ENCODE measurements at places on chromosomes 5 and 9.

DNA sequence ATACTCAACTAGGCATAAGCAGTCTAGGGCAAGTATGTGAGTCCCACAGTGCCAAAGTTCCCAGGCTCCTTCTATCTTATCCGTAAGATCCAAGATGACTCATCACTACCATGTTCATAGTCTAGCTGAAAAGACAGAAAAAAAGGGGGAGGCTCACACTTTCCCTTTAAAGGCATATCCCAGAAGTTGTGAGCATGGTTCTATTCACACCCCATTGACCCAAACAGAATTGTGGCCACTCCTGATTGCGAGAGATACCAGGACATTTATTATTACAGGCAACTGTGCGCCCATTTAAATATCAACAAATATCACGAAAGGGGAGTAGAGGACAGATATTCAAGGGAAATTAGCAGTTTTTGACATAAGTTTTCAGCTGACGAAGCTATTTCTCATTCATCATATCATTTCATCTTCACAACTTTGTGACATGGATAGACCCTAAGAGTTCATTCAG is 8.1 kb upstream of the PFDN1 start:
- DNase-seq = no peak

DNA sequence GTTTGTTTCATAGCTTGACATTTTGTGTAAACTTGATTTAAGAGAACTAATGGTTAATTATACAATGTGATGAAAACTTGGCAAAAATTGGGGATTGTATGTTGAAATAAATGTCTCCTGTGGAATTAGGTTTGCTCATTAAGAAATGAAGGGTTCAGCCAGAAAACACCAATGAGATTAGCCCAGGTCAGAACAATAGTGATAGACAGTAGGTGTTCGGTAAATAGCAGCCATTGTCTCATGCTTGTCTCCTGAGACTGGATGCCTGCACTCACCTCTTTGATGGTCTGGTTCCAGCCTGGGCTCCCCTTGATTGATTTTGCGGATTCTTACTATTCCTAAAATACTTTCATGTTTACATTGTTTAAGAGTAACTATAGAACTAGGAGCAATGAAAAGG is 135.5 kb downstream of the FBN2 start:
- no peak for DNase-seq

DNA sequence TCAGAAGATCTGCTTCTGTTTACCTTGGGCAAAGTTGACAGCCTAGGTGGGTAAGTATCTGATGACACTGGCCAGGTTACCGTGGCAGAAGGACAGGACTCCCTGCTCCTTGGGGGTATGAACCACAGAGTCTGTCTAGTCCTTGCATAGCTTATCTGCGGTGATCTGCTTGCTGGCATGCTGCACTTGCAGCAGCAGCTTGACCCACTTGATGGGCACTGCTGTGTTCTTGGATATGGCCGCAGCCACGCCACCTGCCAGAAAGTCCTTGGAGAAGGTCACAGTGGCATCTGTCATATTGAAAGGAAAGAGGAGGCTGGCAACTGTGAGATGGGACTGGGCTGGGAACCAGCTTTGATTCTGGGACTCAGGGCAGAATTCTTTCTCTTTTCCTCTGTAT is 35.9 kb upstream of the POC5 start:
- DNase-seq = no peak

GRCh38 chr9:126498331-126498730 is 115.4 kb upstream of the LMX1B start:
- DNase-seq = no peak

DNA sequence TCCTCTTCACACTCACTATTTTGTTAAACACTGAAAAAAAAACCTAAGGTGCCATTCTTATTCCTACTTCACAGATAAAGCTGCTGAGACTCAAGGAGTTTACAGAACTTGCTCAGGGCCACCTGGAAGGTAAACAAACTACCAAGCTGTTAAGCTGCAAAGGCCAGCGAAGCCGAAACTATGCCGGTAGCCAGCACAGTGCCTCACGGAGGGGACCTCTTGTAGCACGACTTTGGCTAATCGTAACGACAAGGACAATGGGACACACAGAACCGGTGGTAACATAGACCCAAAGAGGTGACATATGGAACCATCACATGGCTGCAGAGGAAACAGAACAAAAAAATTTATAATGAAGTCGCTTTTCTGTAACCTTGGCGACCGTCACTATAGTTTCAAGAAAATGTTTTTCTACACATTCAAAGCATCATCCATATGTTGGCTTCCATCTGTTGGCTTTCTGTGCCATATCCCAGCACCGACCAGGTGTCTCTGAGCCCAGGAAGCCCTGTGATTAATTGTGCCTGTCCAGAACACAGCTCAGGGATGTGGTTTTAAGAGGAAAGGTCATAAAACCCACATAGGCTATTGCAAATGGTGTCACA is 60.3 kb downstream of the S1PR3 start:
- no peak for DNase-seq

GRCh38 chr9:130290291-130291181 is 25.0 kb downstream of the HMCN2 start:
- DNase-seq = no peak

DNA sequence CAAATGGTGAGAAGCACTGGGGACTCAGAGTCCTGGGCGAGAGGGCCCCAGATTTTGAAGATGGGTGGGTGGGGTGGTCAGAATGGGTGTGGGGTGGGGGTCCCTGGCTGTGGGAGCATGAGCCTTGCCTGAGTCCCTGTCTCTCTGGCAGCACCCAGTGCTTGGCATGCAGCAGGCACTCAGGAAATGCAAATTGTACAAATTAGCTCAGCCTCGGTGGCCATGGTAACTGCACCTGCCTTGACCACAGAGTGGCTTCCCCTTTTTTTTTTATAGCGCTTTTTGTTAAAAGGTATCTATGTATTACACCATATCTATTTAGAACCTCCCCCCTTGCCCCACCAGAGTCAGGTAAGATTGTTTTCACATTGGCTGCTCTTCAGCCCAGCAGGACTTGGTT is 19.2 kb upstream of the PITX1 start:
- no peak for DNase-seq

- DNase-seq = no peak
Measured at GRCh38 chr5:103355579-103355978, 97.0 kb downstream of the MACIR start.

GRCh38 chr5:180045889-180046499 is 25.6 kb downstream of the RNF130 start:
- DNase-seq = no peak

DNA sequence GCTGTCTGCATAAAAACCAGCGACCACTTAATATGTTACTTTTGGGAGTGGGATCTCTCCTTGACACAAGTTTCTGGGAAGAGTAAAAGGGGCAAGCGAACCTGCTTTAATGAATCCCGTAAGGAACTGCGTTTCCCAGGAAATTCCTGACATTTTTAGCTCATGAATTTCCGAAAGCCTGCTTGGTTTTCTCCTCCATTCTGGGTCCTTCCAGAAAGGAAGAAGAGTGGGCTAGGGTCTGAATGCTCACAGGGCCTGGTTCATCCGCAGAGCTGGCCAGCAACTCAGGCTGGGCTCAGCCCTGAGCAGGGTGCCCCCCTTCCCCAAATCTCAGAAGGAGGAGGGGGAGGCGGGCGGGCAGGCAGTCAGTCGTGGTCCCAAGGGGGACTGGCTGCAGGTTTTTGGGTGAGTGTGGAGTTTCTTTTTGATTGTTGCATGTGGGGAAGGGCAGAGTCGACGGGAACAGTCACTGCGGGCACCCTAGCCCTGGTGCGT is 1.2 kb upstream of the PURA start:
- no peak for DNase-seq

GRCh38 chr5:100731768-100732167 is 171.3 kb downstream of the ST8SIA4 start:
- DNase-seq = no peak

- peak; percentile 34 for DNase-seq
Measured at GRCh38 chr9:38084556-38084880, 15.5 kb upstream of the SHB start.

- no peak for DNase-seq
Measured at GRCh38 chr9:125644819-125645507, 62.0 kb downstream of the MAPKAP1 start.

DNA sequence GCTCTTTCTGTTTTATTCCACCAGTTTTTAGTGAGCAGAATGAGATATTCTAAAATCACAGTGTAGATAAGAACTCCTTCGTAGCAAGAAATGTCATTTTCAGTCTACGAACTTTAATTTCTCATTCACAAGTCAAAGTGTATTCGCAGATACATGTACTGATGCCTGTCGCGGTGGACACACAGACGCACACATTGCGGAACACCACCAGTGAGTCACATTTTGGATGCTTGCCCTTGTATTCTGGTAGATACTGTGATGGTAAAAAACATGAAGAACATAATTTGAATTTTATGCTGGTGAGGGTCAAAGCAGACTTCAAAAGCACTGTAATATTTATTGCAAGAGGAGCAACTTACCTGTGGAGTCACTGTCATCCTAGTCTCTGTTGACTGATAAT is 4.7 kb upstream of the C9orf57 start:
- no peak for DNase-seq

DNA sequence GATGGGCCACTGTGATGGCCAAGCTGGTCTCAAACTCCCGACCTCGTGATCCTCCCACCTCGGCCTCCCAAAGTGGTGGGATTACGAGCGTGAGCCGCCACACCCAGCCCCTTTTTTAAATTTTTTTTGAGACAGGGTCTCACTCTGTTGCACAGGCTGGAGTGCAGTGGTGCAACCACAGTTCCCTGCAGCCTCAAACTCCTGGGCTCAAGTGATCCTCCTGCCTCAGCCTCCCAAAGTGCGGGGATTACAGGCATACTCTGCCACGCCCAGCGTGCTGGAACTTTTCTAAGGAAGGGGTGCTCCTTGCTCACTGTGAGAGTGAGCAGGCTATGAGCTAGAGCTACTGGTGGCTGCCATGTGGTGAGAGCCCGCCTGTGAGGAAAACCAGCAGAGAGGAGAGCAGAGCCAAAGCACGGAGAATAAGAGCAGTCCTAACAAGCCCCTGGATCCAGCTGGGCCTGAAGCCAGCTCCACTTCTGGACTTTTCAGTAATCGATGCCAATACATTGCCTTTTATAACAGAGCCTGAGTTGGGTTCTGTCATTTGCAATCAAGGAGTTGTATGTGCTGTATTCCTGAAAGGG is 75.5 kb upstream of the UNC5A start:
- no peak for DNase-seq

- no peak for DNase-seq
Measured at GRCh38 chr9:27194401-27195091, 85.5 kb downstream of the TEK start.

DNA sequence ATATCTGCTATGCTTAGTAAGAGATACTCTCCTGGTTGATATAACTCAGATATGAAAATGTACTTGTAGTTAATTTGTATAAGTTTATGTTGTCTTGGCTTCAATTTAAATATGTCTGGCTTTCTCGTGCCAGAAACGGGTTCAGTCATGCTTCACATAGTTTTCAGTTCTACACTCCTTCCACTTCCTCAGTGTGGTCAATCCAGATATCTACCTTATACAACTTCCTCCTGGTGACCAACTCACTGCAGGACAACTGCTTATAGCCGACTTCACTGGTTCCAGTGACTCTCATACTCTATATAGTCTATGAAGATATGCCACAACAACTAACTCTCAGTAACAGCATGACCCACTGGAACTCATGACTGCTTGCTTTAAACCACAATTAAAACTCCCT is 690.4 kb downstream of the SLCO4C1 start:
- DNase-seq = no peak

- DNase-seq = no peak
Measured at GRCh38 chr9:86713470-86713869, 233.8 kb downstream of the GAS1 start.

DNA sequence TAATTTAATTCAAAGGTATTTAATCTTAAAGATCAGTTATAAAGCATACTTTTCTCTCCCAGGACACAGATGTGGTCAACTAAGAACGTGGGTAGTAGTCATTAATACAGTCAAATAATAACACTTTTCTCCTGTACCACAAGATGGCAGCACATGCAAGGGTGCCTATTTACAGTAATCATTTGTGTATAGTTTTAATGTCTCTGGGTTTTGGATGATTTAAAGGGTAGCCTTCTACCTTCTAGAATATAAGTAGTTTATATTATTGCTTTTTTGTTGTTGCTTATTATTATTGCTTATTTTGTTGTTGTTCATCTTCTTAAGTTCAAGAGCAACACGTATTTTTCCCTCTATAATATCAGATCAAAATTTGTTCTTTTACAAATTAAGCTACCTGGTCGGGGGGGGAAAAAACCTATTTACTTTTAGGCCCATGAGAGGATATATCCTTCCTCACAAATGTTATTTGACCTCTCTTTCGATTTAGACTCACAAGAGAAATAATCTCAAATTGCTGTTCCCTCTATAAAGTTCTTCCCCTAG is 59.6 kb upstream of the SLC27A6 start:
- no peak for DNase-seq

- no peak for DNase-seq
Measured at GRCh38 chr9:128232528-128233428, 29.6 kb downstream of the DNM1 start.

DNA sequence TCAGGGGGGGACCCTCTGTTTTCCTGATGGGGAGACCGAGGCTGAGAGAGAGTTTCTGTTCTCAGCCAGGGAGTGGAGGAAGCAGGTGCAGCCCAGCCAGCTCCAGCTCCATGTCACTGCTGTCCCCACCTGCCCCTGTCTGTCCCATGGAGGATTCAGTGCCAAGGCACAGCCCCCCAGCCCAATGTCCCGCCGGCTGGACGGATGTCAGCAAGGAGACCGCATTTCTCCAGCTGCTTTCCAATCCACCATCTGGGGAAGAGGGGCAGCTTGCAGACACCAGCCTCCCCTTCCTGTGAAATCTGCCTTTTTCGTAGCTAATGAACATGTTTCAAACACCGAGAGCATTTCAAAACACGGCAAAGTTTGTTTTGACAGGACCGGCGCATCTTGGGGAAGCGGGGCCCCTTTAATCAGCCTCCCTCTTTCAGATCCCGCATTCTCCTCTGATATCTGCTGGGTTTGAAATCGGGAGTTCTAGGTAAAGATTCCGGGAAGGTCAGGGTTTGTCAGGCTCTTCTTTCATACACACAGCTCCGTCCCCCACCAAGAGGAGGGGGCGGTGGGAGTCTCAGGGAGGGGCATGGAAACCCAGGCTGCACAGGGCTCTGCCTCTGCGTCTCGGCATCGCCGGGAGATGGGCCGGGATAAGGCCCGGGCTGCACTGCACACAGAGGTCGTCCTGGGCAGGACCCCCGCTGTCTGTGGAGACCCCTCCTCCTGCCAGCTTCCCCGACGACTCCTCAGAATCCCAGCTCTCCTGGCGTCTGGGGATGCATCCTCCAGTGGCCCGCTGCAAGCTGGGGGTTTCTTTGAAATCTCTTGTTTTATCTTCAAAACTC is 74.8 kb downstream of the NEK6 start:
- DNase-seq = no peak

GRCh38 chr5:91178461-91178860 is 204.7 kb downstream of the ARRDC3 start:
- DNase-seq = no peak

DNA sequence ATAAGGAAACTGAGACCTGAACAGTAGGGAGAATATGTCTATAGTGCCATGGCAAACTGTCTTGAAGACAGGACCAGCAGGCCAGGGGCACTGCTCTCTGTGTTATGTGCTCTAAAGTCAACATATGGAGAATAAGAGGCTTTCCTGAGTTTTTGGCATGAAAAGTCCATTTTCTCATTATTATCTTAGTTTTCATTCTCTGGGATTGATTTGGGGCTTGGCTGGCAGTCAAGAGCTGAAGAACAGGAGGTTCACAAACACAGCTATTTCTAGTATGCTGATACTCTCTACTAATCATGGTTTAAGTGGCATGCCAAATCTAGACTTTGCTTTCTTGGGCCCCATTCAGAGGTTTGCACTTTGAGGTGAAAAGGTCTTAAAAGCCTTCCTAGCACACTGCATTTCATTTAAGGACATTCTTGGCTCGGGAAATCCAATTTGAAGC is 404.4 kb downstream of the ZNF608 start:
- DNase-seq = no peak
